Activated gamma-delta T cell (primary cell): ENCODE measurements at places on chromosomes 3 and 15.

DNA sequence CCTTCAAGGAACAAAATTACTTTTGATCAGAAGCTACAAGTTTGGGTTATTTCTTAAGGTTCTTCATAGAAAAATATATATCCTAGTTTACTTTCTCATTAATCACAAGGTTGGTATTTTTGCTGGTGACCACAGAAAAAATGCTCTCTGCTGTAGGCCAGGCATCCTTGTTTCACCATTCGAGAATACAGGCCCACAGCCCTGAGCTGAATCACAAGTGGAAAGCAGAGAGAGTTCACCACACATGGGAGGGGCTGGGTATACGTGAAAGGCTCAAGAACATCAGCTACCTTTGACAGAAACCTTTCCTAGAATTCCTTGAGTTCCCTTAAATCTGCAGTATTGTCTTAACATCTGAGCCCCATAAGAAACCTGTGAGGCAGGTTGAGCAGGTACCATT, 23.2 kb downstream of the CPEB1 start:
- DNase-seq, result no peak

GRCh38 chr15:81303244-81304225, 20.4 kb downstream of the STARD5 start:
- DNase-seq, result no peak

GRCh38 chr3:42898896-42899675, 6.9 kb upstream of the ZNF662 start:
- DNase-seq, result no peak

DNA sequence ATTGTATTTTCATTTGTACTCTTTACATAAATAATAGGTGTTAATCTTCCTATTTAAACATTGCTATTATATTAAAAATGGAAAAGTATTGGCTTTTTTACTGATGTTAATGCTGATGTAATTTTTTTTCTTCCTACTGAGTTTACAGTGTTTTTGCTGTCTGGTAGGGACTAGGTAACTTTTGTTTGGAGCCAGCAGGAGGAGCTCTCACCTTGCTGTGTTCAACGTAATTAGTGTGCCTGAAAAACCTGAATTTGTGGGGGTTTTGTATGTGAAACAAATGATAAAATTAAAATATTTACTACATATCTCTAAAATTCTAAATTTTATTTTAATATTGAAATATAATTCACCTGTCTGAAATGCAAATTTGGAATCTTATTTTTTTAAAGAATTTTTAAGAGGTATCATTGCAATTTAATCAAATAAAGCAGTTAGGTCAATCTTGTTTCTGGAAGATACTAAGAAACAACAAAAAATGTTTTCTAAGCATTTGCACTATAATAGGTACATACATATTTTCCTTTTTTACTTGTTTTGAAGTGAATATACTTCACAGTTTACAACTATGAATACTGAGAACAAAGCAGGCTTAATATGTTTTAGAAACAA, 48.8 kb downstream of the EPHA6 start:
- no peak for DNase-seq

DNA sequence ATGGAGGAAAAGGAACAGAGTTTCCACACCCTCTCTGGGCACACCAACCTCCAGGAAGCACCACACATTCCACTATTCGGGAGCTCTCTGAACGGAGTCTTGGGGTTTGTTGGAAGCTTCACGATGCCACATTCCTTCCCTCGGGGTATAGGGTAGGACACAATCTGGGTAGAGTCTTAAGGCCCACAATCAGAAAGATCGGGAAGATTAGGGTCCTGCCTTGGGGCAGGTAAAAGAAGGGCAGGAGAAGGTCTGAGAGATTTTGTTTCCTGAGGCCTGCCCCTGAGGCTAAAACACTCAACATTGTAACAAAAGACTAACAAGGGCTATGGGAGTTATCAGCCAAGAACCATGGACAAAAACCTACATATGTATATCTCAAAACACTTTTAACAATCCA, 89.2 kb upstream of the RAP2B start:
- no peak for DNase-seq

DNA sequence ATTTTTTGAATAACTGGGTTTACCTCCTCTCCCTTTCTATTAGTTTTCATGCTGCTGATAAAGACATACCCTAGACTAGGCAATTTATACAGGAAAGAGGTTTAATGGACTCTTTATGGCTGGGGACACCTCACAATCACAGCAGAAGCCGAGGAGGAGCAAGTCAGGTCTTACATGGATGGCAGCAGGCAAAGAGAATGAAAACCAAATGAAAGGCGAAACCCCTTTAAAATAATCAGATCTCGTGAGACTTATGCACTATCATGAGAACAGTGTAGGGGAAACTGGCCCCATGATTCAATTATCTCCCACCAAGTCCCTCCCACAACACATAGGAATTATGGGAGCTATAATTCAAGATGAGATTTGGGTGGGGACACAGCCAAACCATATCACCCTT, 2.0 kb upstream of the RSL24D1 start:
- DNase-seq, result no peak

DNA sequence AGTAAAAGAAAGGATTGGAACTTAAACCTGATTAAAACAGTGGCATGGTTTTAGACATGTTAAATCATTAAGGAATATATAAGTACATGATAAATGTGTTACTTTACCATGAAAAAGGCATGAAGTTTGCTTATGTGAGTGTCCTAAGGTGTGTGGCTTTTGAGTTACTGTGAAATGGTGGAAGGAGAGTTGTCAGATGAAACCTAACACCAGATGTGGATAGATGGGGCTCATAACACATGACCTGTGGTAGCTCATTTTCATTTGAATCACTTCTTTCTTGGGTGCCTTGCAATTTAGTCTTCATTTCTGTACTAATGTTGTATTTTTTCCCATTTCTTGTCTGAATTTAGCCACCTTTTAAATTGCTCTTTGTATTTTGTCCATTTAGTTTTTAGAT, 13.0 kb downstream of the MEF2A start:
- no peak for DNase-seq

DNA sequence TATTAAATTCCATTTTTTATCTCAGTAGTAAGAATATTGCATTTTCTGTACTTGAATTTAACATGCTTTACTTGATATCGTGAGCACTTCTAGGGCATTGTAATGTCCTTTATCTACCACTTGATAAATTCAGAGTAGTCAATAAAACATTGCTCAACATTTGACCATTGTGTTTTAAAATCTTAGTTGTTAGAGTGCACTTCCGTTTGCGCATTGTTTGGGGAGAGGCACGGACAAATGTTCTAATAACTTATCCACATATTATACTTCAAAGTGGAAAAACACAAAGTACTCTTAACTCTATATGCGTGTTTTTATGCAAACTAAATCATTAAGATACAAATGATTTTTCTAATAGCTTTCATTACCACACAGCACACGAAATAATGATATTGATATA, 419 bp downstream of the FAM227B start:
- no peak for DNase-seq

- no peak for DNase-seq
Measured at GRCh38 chr3:71994906-71995305, 210.0 kb upstream of the PROK2 start.
